ENCODE measurements at places on chromosomes 7 and 10.

DNA sequence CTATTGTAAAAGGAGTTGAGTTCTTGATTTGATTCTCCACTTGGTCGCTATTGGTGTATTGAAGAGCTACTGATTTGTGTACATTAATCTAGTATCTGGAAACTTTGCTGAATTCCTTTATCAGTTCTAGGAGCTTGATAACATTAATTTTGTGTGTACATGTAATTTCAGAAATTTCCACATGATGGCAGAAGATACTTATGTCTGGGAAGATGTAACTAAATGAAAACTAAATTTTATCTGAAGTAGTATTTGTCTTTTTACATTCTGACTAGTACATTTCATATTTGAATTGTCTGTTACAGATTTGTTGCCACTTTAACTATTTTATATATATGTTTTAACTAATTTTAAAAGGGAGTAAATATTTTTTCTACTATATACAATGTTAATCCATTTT, 27.6 kb downstream of the SDHAF3 start:
- DNase-seq = no peak

- DNase-seq = no peak
Measured at GRCh38 chr10:92011560-92012214, 88.1 kb downstream of the BTAF1 start.

DNA sequence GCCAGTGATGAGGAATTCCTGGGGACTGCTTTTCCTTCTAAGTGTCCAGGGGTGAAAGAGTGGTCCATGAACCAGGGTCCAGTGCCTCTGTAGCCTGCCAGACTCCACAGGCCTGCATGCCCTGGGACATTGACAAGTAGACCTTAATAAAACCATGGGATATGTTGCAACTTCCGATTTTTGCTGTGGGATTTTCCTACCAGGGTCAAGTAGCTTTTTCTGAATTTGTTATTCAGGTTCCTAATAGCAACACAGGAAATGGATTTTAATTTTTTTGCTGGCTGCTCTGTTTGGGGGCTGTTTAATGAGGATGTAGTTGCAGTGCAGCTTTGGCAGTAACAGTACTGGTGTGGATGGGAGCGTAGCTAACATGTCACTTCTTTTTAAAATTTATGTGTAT, 42.1 kb downstream of the WBP1L start:
- no peak for DNase-seq

GRCh38 chr10:128316121-128316726, 190.0 kb upstream of the MKI67 start:
- no peak for DNase-seq

GRCh38 chr10:96360766-96361165, 2.0 kb upstream of the OPALIN start:
- DNase-seq = no peak
